ENCODE measurements at places on chromosomes 3 and 15.

DNA sequence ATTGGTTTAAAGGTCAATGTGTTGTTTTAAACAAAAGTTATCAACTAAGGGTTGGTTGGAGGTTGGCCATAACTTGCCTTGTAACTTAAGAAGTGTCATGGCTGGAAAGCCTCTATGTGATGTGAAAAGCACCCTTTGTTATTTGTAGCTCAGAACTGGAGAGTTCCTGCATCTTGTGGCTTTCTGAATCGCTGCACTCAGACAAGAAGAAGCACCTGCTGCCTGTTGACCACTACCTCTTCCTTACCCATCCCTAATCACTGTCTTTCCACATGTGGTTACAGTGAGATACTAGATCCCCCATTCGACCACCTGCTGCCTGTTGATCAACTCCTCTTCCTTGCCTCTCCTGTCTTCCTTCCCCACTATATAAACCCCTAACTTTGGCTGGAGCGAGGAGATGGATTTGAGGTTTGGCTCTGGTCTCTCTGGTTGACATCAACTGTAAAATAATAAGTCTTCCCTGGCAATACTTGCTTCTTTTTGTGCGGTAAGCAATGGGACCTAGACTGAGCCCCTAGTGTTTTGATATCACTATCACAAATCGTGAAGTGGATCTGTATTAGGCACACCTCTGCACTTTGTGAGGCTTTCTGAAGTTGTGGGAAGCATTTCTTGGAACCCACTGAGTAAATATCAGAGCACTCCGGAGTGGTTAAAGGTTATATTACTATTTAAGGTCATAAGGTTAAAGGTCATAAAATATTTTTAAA, 13.8 kb downstream of the RPL39L start:
- no peak for DNase-seq

GRCh38 chr3:128698211-128699047, 27.6 kb upstream of the RAB7A start:
- peak; percentile 65 for DNase-seq

DNA sequence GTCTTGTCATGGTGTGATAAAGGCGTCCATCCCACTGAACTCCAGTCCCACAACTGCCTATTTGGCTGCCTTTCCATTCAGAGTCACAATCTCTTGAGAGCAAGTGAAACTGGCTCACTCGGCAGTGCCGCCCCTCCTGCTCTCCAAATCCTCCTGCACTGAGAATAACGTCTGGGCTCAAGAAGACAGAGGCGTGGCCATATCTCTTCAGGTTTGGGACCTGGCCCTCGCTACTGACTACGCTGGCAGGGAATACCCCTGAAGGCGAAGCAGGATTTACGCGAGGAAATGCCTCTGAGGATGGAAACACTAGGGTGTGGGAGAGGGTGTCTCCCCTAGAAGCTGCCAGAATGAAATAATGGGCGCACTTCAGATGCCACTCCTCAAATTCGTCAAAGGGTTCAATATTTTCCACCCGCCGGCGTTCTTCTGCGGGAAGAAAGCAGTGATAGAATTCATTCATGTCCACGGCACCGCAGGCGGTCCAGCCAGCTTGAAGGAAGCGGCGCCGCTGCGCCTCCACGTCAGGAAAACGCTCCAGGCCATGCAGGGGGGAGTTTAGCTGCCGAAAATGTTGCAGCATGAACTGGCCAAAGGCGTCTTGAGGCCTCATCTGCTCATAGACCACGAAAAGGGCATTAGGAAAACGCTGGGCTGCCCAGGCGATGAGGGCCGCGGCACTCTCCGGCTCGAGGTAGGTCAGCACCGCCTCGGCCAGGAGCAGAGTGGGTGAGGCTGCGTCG, 985 bp downstream of the LCMT2 start:
- no peak for DNase-seq

GRCh38 chr3:192553707-192554106, 173.6 kb downstream of the FGF12 start:
- DNase-seq = no peak

GRCh38 chr15:85354461-85354860, 25.9 kb upstream of the AKAP13 start:
- no peak for DNase-seq
